G401 (cell line): ENCODE measurements at places on chromosomes 7 and 10.

DNA sequence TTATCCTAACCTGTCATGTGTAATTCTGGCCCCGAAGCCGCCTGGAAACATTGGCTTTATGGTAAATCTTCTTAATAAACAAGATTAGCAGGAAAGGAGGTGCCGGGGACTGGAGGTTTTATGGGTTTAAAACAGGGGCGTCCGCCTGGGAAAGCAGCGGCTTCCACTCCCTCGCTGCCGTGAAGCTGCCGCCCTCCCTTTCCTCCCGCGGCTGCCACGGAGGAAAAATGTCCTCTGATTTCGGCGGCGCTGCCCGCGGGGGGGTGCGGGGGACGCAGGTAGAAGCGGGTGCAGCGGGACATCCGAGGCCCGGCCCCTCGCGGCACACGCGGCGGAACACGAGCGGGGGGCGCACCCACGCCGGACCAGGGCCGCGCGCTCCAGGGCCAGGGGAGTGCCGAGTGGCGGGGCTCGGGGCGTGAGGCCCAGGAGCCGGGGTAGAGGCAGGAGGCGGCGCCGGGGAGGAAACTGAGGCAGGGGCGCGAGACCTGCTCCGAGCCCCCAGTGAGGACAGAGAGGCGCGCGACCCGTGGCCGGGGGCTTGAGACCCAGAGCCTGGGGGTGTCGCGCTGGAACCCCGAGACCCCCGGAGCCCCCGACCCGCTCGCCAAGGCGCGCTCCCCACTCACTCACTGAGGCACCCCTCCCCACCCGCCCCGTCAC lies 993 bp downstream of the PTPRN2 start:
- DNase-seq: peak; percentile 42

DNA sequence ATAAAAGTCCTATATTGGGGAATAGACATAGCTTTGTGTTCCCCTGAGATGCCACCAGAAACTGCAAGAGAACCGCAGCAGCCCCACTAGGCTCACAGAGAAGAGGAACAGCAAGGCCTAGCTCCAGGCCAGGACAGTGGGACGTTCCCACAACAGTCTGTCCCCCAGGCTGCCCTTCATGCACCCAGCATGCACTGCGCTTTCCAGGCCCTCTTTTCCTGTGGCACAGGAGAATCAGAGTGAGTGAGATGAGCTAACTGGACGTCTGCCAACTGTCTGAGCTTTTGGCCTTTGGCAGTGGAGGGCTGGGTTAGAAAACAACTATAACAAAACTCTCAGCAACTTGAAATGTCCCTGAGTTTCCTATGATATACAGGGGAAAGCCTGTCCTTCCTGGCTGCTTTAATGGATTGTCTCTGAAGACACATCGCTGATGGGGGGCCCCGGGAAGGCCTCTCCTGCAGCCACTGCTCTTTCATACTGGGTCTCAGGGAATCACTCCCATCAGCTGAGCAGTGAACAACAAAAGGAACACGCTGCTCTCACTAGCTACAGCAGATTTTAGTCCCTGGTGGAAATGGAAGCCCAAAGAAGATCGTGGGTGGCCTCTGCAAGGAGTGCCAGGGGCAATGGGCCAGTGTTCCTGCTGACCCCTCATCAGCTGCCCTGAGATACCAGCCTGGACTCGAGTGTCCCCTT lies 53.5 kb downstream of the PODXL start:
- DNase-seq: peak; percentile 45

DNA sequence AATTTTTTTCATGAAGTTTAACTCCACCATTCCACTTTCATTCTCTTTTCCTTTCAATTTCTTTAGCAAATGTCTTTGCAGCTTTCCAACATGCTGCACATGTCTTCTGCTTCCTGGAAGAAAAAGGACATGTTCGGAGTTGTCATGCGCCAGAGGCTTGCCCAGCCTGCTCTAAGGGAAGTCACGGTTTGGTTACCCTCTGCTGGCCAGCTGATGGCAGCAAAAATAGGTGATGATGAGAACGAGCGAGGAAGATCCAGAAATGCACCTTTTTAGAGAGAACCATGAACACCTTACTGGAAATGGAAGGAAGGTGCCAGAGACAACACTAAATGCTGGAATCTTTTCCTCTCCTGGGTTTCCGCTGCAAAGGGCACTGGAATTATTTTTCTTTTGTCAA lies 4.9 kb upstream of the ZSCAN21 start:
- no peak for DNase-seq

GRCh38 chr7:121041516-121042148 lies 53.1 kb downstream of the CPED1 start:
- DNase-seq: no peak

DNA sequence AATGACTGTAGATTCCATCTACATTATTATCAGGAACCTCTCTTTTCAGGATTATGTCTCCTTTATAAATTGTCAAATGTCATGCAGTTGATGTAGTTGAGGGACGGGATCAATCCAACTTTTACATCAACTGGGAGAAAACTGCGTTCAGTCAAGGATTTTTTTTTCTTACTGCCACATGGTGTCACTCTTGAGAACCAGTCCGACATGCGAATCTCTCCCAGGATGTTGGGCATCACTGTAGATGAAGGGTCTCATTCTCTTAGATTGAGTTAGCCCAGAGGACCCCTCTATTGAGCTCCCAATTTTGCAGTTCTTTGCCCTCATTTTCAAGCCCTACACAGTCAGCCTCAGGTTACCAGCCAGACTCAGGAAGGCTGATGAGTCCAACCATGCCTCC lies 120.3 kb upstream of the PTPRZ1 start:
- DNase-seq: no peak

GRCh38 chr7:132758986-132759385 lies 182.7 kb upstream of the PLXNA4 start:
- no peak for DNase-seq

DNA sequence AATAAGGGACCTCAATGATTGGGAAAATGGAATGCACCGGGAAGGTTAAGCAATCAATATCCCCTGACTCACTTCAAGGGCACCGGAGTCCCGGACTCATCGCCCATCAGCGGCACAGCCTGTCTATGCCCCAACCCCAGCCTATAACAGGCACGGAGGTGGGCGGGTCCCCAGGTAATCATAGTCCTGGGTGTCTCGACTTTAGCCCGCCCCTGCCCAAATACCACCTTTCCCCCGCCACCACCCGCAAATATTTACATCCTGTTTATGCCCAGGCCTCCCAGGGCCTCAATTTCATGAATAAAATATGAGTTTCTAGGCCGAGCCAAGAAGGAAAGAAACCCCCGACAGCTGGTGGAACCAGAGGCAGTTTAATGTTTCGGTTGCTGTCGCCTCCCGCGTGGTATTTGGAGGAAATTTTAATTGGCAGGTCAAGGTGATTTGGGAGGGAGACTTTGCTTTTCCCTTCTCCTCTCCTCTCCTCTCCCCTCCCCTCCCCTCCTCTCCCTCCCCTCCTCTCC lies 15.6 kb upstream of the RFC2 start:
- DNase-seq: peak; percentile 75
